ENCODE measurements at places on chromosomes 7 and 10.

DNA sequence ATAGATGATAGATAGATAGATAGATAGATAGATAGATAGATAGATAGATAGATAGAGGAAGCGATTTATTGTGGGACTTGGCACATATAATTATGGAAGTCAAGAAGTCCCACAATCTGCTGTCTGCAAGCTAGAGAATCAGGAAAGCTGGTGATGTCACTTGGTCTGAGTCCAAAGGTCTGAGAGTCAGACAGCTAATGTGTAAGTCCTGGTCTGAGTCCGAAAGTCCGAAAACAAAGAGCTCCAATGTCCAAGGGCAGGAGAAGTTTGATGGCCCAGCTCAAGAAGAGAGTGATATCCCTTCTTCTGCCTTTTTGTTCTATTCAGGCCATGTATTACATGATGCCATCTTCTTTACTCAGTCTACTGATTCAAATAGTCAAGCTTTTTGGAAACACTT lies 53.8 kb upstream of the TCF7L2 start:
- no peak for DNase-seq

DNA sequence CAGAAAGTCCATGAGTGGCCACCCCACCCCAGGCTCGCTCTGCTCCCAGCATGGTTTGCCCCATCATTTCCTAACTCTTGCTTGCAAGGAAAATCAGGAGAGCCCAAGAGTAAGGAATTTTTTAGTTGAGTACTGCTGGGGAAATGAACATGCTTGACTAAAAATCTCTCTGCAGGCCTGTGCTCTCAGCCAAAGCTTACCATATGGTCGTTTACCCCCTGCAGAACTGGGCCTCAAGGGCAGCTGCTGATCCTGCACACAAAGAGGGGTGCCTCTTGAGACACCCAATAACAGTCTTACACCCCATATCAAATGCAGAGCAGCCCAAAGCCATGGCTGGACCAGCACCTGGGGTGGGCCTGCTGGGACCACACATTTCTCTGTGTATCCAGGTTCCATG lies 183.2 kb downstream of the CXCL12 start:
- DNase-seq = no peak

DNA sequence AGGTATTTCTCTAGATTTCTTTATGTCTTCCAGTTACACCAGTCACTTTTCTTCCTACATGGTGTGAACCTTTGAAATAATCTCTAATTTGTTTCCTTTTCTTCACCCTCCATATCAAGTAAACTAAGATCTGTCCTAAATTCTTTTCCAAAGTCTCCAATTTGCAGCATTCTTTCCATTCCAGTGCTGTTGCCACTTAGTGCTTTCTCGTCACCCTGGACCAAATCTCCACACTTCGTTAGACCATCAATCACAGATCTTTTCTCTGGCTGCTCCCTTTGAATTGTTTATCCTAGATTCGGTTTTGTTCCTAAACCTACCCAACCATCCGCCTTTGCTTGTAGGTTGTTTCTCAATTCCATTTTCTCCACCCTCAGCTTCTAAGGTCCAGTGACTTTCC lies 74.7 kb downstream of the DYNC1I1 start:
- no peak for DNase-seq

DNA sequence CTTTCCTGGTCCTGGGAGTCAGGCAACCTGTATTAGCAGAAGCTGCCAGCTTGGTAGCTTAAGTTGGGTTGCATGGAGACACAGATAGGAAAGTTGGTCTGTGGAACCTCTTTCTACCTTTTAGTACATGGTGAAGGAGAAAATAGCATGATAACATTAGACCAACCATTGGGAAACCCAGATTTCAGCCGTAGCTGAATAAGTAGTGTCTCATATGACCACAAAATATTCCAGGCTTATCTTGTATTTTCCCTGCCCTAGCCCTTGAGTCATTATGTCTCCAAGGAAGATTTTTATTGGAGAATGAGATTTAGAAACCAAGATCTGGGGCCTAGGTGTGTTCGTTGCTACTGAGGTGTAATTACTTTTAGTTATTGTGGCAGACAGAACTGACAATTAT lies 67.2 kb downstream of the CCSER2 start:
- DNase-seq = no peak

DNA sequence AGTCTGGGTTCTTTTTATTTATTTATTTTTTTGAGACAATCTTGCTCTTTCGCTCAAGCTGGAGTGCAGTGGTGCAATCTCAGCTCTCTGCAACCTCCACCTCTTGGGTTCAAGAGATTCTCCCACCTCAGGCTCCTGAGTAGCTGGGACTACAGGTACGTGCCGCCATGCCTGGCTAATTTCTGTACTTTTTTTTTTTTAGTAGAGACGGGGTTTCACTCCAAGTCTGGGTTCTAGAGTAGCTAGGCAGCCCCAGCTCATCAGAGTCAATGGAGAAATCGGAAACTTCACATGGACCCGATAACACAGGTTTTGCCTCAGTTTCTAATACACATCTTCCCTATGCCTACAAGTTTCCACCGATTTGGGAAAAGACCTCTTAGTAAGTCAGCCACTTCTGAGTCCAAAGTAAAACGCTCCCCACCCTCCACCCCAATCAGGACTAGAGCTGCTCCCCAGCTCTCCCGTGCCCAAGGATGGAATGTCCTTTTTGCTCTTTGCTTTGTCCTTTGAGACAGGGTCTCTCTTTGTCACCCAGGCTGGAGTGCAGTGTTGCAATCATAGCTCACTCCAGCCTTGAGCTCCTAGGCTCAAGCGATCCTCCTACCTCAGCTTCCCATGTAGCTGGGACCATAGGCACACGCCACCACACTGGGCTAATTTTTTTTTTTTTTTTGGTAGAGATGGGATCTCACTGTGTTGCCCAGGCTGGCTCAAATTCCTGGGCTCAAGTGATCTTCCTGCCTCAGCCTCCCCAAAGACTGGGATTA lies 3.8 kb upstream of the SERPINE1 start:
- no peak for DNase-seq

DNA sequence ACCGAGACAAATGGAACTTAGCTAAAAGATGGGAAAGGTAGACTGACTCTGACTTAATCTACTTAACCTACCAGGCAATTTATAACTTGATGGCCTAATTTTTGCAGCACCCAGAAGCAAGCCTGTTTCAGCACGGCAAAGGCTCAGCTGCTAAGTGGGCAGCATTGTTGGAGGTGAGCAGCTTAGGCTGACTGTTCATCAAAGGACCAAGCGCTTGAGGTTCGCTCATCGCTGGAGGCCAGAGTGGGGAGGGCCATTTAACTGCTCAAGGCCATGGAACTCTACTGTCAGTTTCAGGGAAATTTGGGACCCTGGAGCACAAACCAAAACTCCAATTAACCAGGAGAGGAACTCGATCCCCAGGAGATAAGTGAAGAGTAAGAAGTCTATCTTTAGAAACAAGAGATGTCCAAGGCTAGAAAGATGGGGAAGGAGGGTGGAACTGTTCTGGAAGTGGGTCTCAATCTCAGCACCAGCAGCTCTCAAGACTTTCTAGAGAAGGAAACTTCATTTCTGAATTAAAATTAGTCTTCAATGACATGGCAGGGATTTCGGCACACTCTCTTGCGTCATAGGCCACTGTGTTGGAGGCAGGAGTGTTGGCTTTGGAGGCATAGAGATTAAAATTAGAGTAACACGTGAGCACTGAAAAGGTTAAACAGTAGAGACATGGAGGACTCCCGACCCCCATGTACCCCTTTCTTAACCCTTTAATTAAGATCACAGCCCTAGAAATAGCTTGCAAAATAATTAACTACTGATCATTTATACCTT lies 43.1 kb downstream of the EGFR start:
- DNase-seq = no peak

GRCh38 chr10:71131096-71131495 lies 81.3 kb upstream of the UNC5B start:
- DNase-seq = no peak

DNA sequence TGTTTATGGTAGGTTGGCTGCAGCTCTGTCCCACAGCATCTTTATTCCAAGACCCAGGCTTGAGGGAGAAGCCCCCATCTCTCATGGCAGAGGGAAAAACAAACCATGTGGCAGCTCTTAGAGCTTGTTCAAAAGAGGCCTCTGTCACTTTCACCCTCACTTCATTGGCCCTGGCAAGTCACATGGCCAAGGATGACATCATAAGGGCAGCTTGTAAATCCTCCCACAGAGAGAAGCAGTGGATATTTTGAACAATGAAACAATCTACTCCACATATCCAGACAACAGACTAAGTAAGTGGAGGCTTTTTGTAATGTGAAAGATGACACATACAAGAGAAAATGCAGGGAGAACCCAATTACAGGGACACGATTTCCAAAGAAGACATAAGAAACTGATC lies 108.1 kb downstream of the GRID1 start:
- no peak for DNase-seq

DNA sequence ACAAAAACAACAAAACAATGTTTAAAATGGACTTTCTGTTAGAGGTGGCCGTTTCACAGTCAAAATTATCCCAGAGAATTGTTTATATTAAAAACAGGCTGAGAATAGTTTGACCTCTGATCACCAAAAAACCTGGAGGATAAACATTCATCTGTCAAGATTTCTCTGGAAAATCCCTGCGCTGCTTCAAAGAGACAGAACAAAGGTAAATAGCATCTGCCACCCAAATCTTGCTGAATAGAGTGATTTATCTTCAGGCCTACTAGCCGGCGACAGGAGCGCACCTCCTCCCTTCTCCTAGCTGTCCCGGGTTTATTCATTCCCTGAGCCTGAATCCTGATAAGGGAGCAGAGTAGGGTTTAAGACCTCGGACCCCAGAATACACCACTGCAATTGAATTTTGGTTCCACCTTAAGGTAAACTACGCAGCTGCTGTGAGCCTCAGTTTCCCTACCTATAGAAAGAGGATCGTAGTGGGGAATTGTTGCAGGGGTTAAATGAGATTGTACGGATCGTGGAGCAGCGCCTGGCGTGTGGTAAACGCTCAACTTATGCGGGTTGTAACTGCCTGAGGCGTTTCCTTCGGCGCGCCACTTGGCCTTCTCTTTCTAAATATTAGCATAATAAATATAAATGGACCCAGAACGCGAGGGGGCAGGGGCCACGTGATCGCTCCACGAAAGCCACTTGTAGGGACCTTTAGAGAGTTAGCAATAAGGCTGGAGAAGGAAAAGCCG lies 498 bp upstream of the ST7 start:
- no peak for DNase-seq

DNA sequence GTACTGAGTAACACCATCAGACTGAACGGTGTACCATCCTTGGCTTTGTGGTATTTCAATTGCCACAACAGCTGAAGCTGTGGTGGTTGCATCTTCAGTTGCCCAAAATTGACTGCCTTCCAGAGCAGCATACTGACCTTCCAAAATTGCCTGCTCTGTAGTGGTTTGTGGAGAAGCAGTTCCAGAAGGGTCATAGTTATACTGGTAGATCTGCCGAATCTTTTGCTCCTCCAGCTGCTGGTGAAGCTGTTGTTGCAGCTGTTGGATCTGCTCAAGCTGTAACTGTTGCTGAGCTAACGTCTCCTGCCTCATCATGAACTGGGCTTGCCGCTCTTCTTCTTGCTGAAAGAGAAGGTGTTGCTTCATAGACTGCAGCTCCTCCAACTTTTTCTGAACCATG lies 212.2 kb downstream of the PCLO start:
- no peak for DNase-seq

- no peak for DNase-seq
Measured at GRCh38 chr7:87047-87446, 105.3 kb upstream of the FAM20C start.

DNA sequence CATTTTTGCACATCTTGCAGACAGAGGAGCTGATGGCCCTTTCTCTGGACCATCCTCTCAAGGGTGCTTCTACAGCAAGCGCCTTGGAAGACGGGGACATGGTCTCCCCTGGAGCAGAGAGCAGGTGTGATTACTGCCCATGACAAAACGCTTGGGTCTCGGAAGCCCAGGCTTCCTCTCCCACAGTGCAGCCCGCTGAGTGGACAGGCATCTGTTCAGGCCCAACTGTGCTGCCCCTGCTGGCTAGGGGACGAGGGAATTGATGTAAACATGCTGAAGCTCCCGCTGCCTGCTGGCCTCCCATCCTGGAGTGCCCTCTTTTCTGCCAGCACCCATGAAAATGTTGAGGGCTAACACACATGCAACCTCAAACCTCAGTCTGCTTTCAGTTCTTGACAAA lies 14.3 kb downstream of the IL15RA start:
- DNase-seq = no peak

DNA sequence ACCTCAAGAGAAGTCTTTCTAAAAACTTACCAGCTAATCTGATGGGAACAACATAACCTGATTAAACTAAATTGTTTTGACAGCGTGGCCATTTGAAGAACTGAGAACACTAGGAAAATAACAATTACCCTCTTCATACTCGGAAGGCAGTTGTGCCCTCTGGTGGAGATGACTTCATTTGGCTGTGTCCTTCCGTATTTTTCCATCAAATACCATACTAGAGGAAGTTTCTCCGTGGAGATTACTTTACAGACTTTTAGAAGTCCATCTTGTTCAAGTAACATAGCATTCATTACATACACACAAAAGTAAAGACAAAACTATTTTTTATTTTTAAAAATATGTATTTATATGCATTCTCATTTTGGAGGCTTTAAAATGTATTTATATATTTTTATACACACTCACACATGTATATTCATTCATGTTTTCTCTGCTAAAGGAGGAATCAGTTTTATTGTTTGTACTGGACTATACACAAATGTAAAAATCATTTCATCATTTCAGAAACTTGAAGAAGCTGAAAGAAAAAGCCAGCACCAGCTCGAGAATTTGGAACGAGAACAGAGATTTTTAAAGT lies 25.2 kb downstream of the SMNDC1 start:
- no peak for DNase-seq

DNA sequence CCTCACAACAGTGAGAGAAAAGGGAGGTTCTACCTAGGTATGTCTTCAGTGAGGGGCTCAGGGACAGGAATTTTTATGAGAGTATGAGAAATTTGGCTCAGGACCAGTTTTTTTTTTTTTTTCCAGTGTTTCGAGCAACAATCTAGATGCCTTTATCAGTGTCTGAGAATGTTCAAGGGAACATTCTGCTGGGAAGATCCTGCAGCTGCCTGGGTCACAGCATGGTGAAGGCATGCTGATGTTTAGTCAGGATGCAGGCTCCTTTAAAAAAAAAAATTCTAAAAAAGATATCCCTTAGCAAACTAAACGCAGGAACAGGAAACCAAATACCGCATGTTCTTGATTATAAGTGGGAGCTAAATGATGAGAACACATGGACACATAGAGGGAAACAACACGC lies 31.0 kb downstream of the SBDS start:
- DNase-seq = no peak

GRCh38 chr10:126080879-126081411 lies 184.6 kb downstream of the FANK1 start:
- no peak for DNase-seq

GRCh38 chr7:149495785-149496641 lies 1.6 kb downstream of the ZNF746 start:
- DNase-seq = no peak
